Pancreas (tissue), 10 donors: ENCODE measurements at places on chromosomes 6 and 20. TPM values are rescaled to one million over a fixed set of nuclear protein-coding genes. Genes with fewer than 3 reads are reported as not detected.

GRCh38 chr6:148608199-148608951 is 138.5 kb upstream of the UST start:
- DNase-seq = no peak

The SLC22A23 gene
- total RNA-seq = 16.3 TPM

DNA sequence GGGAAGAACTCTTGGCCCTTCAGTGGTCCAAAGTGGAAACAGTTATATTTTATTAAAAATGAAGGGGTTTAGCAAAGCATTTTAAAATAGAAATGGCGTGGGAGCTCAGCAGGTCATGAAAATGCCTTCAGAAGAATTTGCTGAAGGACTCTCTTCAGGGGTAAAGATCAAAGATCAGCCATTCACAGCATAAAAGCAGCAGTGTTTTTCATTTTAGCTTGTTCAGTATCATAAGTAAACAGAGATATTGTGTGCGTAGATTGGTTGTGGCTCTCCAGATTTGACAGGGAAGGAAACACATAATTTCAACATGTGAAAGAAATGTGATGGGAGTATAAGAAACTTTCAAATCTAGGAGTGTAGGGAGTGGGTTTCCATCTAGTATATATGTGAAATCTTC is 519.2 kb upstream of the MAP3K7 start:
- no peak for DNase-seq

DNA sequence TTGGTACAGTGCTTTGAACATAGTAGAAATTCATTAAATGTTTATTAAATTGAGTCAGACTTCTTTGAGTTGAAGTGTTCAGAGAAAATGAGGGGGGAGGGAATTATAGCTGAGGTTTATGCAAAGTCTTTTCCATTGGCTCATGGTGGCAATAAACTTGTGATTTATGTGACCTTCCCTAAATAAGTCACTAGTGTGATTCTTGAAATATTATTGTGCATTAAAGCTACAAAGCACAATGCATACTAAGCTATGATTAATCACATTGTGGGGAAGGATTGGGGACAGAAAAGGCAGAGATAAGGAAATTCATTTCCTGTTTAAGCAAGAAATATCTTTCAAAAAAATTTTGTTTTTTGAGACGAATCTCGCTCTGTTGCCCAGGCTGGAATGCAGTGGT is 877.5 kb downstream of the TFAP2A start:
- no peak for DNase-seq
